Activated naive CD4-positive, alpha-beta T cell treated with anti-CD3 and anti-CD28 coated beads, Interleukin-2, amount 50 U/mL, for 72 hours (primary cell): ENCODE measurements at places on chromosomes 4 and X.

DNA sequence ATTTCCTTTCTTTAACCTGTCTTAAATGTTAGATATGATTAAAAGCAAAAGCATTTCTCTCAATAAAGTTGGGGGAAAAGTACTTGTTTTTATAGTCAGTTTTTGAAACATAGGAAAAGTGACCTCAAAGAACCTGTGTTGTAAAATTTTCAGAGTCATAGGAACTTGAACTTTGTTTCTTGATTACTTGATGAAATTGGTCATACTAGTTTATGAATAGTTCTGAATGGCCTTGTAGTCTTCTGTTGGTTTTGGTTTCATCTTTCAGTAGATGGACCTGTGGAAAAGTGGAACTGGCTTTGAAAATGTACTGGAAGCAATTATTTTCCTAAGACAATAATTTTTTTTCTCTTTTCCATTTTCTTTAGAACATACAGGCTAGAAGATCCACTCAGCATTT, 222.2 kb upstream of the NUDT6 start:
- DNase-seq, result no peak

GRCh38 chr4:143338313-143338712, 1.6 kb downstream of the GAB1 start:
- no peak for DNase-seq

DNA sequence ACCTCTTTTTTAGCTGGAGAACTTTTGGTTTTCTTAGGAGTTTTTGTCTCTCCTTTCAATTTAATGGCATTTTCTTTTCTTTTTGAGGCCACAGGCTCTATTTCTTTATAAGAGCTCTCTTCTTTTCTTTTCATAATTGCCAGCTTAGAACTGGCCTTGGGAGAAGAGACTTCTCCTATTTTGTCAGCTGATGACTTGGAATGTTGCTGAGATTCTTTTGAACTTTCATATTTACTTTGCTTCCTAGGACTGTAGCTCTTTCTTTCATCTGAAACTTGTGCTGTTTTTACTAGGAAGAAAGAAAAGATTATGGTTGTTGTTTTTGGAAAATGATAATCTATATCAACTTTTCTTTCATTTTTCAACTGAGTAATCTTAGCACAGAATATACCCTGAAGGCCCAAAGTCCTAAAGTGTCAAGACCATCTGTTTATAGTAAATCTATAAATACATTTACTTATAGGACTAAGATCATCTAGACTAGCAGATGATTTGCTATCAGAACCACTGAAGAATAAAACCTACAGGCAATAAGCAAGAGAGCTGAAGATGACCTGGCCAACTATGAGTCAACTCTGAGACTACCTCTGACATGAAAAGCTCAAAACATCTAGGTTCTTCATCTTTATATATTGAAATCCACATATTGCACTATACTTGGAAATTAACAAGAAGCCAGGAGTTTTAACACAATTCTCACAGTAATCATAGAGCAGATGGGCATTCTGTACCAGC, 45.6 kb downstream of the RFC1 start:
- DNase-seq, result no peak

DNA sequence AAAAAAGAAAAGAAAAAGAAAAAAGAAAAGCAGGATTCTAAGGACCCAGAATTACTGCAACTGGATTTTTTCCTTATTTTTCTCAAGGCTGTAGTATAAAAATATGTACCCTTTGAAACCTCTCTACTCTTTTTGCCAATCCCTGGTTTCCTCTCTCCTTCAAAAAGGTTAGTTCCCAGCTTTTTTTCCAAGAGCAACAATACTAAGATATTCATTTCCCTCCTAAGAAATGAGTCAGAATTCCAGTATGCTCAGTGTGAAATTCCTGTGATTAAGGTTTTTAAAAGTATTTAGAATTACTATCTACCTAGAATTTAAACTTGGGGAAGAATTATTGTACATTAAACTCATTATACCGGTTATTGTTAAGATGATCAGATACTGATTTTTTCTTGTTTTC, 22.0 kb downstream of the SMIM14 start:
- no peak for DNase-seq

- no peak for DNase-seq
Observed at GRCh38 chrX:8586953-8587352, 122.3 kb downstream of the VCX3B start.

- no peak for DNase-seq
Observed at GRCh38 chrX:139200793-139201192, 329.7 kb upstream of the F9 start.

DNA sequence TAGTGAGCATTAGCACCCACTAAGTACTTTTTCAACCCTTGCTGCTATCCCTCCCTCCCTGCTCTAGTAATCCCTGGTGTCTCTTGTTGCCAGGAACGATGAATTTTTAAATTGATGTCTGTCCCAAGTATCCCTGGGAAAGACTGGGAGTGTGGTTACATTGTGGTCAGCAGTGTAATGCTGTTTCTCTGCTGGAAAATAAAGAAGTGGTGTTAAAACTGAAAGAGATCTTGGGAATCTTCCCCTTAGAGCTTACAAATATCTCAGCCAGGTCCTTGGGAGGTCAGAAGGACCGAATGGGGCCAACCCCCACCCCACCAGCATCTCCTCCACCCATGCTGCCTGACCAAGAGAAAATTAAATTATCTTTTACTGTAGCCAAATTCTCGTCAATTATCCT, 174.5 kb upstream of the MXRA5 start:
- no peak for DNase-seq

GRCh38 chrX:32448320-32448719, 763.0 kb downstream of the DMD start:
- DNase-seq, result no peak

DNA sequence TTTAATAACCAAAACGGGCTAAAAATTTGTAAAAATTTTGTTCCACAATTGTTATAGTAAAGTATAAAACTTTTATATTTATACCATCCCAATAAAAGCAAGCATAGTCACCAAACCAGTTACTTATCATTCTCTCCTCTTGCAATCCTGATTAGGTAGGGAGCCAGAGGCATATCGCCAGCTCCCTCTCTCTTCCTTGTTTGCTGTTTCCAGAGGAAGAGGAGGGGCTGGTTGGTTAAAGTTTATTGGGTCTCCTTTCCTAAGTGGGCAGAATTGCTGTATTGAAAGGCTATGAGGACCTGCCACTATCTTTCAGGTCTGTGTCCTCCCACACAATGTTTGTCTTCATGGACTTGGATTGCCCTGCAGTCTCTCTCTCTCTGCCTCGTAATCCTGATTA, 29.6 kb upstream of the BBS12 start:
- DNase-seq, result no peak

DNA sequence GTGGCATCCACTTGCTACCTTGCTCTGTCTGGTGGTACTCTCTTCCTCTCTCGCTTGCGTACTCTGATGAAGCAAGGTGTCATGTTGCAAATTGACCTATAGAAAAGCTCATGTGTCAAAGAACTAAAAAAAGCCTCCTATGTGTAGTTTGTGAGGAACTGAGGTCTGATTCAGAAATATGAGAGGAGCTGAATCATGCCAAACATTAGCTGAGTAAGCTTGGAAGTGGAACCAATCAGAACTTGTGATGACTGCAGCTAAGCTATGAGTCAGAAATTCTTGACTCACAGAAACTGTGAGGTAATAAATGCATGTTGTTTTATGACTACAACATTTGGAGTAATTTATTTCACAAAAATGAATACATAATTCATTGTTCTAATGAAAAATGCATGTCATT, 2138.8 kb downstream of the PCDH7 start:
- no peak for DNase-seq

DNA sequence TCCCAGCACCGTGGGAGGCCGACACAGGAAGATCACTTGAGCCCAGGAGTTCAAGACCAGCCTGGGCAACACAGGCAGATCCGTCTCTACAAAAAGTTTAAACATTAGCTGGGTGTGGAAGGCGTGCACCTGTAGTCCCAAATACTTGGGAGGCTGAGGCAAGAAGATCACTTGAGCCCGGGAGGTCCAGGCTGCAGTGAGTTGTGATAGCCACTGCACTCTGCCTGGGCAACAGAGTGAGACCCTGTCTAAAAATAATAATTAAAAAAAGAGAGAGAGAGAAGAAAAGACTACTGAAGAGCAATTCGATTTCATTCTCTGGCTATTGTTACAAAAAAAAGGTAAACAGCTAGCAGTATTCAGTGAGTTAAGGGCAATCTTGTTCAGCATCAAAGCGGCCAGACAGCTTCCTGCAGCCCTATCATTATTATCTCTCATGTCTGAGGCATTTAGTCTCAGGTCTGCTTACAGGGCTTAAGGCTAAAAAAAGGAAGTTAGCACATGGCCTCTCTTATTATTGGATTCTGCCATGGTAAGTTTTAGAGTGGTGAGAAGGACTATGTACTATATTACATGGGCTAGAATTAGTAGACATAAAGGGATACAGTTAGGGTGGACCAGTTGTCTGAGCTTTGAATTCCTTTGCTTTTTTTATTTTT, 37.9 kb downstream of the ARHGEF6 start:
- no peak for DNase-seq
